A549 (cell line): ENCODE measurements at places on chromosomes 16 and 17. TPM values are rescaled to one million over a fixed set of nuclear protein-coding genes. Genes with fewer than 3 reads are reported as not detected.
A peak's percentile ranks its signal among the peaks of the same experiment; 100 is the strongest.

DNA sequence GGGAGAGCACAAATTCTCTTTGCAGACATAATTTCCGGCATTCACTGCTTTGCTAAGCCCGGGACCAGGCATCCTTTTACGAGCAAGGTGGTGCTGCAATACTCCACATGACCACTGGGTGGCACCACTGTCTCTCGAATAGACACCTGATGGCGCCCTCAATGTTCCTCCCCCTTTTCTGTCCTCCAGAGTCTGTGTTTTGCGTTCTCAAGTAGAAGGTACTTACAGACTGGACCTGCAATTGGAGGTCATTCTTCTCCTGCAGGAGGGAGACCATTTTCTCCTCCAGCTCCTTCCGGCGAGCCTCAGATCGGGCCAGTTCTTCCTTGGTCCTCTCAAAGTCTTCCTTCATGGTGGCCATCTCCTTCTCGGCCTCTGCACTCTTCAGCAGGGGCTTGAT lies 45.2 kb downstream of the MYH13 start:
- DNase-seq: peak; percentile 87

GRCh38 chr16:596736-597060 lies 6.8 kb downstream of the RAB40C start:
- no peak for DNase-seq

DNA sequence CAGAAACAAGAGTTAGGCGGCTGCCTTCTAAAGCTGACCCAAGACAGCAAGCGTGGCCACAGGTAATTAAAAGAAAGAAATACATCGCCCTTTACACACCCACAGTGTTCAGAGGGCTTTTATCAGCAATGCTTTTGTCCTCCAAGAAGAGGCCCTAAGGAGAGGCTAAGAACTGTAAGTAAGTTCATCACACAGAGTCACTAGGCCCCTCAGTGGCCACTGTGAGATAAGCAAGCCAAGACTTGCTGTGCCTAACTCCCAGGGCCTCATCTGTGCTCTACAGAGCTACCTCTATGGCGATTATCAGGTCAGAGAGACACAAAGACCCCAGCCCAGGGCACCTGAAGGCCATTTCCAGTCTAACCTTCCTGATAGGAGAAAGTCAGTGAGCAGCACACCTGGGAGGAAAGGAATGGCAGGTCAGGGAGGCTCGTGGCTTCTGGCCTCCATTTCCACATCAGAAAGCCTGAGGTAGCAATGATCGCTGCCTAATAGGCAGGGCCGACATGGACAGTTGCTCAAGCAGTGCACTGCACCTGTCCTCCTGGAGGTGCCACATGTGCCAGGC lies 545.2 kb upstream of the CDH11 start:
- DNase-seq: no peak

DNA sequence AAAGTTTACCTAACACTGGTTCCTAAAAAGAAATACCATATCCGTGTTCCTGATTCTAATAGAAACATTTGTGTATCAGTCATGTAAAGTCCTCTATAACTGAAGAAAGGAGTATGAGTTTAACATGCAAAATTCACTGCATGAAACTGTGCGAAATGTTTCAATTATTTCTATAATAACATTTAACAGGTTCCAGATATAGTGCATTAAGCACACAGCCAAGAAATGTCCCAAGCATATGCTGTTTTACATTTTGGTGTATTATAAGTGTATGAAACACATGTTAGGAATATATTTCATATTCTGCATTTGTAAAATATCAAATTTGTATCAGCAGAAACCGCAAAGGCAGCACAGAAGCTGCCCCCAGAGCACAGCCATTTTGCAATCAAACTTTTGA lies 764.9 kb downstream of the KCNJ2 start:
- no peak for DNase-seq

DNA sequence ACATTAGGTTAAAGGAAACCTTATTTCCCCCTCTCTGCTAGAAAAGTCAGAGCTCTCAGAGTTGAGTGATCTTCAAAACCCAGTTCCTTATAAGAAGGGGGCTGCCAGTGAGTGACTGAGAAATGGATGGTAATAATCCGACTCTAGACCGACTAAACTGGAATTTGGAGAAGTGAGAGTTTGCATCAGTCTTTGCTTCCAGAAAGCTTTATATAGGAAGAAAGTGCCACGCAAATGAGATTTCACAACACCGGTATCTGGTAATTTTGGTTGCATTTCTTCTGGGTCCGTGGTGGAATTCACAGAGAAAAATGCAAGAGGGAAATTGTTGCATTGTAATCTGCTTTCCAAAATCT lies 271.4 kb downstream of the MAF start:
- DNase-seq: no peak

DNA sequence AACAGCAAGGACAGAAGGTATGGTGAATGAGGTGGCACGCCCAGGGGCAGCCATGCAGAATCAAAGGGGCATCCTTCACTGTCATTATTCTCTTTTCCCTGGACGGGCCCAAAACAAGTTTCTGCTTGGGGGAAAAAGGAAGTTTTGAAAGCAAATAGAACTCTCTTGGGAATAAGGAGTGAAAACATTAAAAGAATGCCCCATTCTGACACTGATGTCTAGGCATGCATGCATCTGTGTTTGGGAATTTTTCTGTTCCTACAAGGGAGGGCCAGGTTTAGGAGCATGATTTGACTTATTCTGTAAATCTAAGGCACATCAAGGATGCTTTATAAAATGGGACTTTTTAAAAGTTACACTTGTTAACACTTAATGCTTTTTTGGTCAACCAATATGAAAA lies 34.3 kb upstream of the SLC12A3 start:
- no peak for DNase-seq

Gene MYH13
- not detected in 3 replicates for polyA plus RNA-seq

Gene CD300LB
- not detected in 3 replicates for polyA plus RNA-seq
